ENCODE measurements at places on chromosomes 5 and 9. TPM values are rescaled to one million over a fixed set of nuclear protein-coding genes. Genes with fewer than 3 reads are reported as not detected.

Gene PCDHB16
- total RNA-seq = not detected

DNA sequence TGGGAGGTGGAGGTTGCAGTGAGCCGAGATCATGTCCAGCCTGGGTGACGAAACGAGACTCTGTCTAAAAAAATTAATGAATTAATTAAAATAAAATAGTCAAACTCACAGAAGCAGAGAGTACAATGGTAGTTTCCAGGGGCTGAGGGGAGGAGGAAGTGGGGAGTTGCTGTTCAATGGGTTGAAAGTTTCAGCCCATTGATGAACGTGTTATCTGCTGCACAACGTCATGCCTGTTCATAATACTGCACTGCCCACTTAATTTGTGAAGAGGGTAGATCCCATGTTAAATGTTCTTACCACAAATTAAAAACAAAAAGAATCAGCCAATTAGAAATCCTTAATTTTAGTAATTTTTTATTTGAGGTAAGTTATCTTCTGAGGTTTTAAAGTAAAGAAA, 16.4 kb upstream of the RUFY1 start:
- no peak for DNase-seq
- no peak overlapping the region for H3K27ac ChIP-seq
- no peak overlapping the region for H3K4me3 ChIP-seq
- H3K27me3 ChIP-seq = no peaks in the 10 kb centered on the region
- no peaks in the 10 kb centered on the region for H3K4me1 ChIP-seq
- no peaks in the 10 kb centered on the region for H3K36me3 ChIP-seq

Gene FOXD4L6
- total RNA-seq = 0.54 TPM

DNA sequence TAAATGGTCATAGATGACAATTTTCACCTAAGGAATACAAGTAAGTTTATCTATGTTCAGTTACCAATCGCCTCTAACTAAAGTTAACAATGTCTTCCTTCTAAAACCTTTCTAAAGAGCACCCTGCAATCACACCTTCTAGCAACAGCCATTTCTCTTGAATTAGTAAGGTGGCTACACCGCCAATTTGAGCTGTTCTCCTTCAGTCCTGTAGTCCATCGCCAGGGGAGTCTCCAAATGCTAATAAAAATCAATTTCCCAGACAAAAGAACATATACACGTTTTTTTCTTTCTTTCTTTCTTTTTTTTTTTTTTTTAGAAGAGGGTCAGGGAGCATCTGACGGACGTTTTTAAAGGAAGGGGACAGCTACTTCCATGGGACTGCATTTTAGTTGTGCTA, 729 bp upstream of the RORB start:
- H3K4me3 ChIP-seq = no peak overlapping the region
- H3K36me3 ChIP-seq = no peaks in the 10 kb centered on the region
- DNase-seq = no peak
- H3K27ac ChIP-seq = no peak overlapping the region
- no peaks in the 10 kb centered on the region for H3K4me1 ChIP-seq

Gene PCDHA11
- total RNA-seq = 0.27 TPM

GRCh38 chr5:90897618-90898017, 339.0 kb downstream of the ADGRV1 start:
- no peaks in the 10 kb centered on the region for H3K36me3 ChIP-seq
- H3K27ac ChIP-seq = no peak overlapping the region
- H3K27me3 ChIP-seq = no peaks in the 10 kb centered on the region
- peaks cover 3% of the 10 kb centered on the region for H3K4me1 ChIP-seq
- no peak for DNase-seq

GRCh38 chr5:102223542-102224477, 72.3 kb downstream of the SLCO4C1 start:
- no peaks in the 10 kb centered on the region for H3K27me3 ChIP-seq
- no peak overlapping the region for H3K4me3 ChIP-seq
- H3K27ac ChIP-seq = no peak overlapping the region
- H3K4me1 ChIP-seq = no peaks in the 10 kb centered on the region

DNA sequence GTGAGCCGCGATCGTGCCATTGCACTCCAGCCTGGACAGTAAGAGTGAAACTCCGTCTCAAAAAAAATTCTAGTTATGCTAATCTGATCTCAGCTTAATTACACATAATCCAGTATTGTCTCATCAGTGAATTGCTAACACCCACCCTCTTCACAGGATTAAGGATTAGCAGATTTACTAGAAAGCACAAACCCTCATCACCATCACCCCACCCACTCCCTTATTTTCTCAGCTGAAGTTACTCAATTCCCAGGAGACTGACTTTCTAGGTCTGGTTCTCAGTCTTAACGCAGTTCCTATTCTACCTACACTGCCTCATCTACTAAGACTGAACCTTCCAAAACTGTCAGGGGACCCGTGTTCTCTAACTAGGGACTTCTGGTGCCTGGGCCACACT, 9.0 kb downstream of the TOR1B start:
- H3K27me3 ChIP-seq = no peaks in the 10 kb centered on the region
- H3K27ac ChIP-seq = no peak overlapping the region
- H3K4me1 ChIP-seq = no peaks in the 10 kb centered on the region
- DNase-seq = no peak

Gene IFT74
- total RNA-seq = 18.2 TPM

- no peaks in the 10 kb centered on the region for H3K27me3 ChIP-seq
- DNase-seq = no peak
- H3K27ac ChIP-seq = no peak overlapping the region
- peaks cover 56% of the 10 kb centered on the region for H3K4me1 ChIP-seq
- H3K36me3 ChIP-seq = no peaks in the 10 kb centered on the region
Measured at GRCh38 chr9:6564360-6564759, 81.2 kb downstream of the GLDC start.

Gene IL13
- not detected for total RNA-seq
